ENCODE measurements at places on chromosomes 4 and X.

GRCh38 chr4:165720411-165721082 is 152.5 kb upstream of the TLL1 start:
- DNase-seq: no peak

DNA sequence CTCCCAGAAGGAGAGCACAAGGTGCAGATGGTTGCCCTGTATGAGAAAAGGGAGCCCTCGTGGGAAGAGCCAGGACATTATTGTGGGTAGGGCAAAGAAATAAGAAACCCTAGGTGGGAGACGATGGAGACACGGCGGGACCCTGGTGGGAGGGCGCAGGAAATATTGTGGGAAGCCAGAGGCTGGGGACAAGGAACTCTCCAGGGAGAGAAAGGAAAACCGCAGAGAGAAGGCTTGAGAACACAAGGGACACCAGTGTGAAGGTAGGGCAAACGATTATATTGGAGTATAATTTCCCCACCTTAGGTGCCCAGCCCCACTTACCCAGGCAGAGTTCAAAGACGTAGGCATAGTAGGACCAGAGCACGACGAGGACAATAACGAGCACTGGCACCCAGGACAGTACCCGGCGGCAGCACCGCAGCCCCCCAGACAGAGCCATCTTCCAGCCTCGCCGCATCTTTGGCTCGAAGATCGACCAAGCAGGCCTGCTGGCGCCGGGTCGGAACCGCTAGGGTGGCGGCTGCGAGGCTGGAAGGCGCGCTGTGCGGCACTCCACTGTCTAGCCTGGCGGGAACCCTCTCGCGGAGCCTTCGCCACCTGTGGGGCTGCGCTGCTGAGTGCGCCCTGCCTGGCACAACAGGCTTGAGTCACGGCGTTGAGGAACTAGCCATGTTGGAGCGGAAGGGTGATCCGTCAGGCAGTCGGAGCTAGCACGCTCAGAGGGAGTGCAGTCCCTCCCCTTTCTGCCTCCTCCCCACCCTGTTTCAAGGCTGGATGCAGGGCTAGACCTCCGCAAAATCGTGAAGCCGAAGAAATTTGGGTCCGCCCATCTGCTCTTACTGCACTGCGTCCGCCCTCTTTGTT is at the start of gene ZDHHC15:
ZDHHC15 (minus strand) TSS at position 473 of the 867 bp plus-strand sequence; CDS start at position 460, 13 bp downstream.
- peak; percentile 64 for DNase-seq

DNA sequence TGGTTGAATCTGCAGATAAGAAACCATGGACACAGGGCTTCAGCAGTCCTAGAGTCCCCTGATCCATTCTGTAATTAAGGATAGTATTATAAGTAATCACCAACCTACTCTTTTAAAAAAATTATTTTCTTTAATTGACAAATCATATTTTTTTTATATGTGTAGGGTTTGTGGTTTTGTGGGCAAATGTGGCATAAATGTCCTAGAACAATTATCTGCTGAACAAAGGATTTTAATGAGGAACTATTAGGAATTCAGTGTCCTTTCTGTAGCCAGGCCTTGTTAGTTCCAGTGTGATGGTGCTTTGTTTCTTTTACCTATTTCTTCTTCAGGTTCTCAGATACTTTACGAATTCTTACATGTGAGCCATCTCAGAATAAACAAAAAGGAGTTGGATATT is 32.4 kb downstream of the PRIMPOL start:
- DNase-seq: no peak

- no peak for DNase-seq
Measured at GRCh38 chr4:13527981-13528820, 16.1 kb downstream of the NKX3-2 start.

DNA sequence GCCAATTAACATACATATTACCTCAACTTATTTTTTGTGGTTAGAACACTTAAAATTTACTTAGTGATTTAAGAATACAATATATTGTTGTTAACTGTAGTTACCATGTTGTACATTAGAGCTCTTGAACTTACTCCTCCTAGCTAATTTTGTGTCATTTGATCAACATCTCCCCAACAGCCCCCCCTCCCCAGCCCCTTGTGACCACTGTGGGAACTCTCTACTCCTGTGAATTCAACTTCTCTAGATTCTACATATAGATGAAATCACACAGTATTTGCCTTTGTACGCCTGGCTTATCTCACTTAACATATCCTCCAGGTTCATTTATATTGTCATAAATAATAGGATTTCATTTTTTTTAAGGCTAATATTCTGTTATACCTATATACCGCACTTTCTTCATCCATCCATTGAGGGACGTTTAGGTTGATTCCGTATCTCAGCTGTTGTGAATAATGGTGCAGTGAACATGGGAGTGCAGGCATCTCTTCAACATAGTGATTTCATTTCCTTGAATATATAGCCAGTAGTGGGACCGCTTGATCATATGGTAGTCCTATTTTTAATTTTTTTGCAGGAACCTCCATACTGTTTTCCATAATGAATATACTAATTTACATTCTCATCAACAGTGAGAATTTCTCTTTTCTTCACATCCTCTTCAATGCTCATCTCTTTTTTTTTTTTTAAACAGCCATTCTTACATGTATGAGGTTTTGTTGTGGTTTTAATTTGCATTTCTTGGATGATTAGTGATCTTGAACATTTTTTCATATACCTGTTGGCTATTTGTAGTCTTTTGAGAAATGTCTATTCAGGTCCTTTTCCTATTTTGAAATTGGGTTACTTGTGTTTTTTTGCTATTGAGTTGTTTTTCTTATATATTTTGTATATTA is 66.8 kb downstream of the RAPGEF2 start:
- no peak for DNase-seq

DNA sequence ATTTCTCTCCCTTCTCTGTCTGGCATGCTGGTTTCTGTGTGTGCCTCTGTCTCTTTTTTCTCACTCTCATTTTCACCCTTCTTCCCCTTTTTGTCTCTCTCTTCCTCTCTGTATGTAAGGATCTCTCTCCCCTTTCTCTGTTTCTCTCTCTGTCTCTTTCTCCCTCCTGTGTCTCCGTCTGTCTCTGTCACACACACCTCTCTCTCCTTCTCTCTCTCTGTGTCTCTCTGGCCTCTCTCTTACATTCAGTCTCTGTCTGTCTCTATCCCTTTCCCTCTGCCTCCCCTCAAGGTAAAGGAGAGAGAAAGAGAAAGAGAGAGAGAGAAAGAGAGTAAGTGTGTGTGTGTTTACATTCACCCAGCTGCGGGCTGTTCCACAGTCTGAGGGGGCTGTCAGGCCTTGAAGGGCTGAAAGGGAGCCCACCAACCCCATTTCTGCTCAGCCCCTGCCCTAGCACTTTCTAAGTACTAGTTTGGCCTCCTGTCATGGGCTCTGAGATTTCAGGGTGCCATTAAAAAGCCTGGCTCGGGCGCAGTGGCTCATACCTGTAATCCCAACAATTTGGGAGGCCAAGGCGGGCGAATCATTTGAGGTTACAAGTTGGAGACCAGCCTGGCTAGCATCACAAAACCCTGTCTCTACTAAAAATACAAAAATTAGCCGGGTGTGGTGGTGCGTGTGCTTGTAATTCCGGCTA is 9.6 kb upstream of the TSPYL2 start:
- no peak for DNase-seq

GRCh38 chrX:17531500-17531899 is 156.5 kb downstream of the NHS start:
- no peak for DNase-seq

DNA sequence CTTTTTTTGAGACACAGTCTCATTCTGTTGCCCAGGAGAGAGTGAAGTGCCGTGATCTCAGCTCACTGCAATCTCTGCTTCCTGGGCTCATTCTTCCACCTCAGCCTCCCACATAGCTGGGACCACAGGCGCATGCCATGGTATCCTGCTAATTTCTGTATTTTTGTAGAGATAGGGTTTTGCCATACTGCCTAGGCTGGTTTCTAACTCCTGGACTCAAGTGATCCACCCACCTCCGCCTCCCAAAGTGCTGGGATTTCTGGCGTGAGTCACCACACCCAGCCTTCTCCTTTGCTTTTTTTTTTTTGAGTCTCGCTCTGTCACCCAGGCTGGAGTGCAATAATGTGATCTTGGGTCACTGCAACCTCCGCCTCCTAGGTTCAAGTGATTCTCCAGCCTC is 94.1 kb downstream of the PDS5A start:
- no peak for DNase-seq

GRCh38 chr4:142404191-142404611 is 441.9 kb downstream of the INPP4B start:
- no peak for DNase-seq

GRCh38 chrX:115459883-115460880 is 100.8 kb upstream of the PLS3 start:
- DNase-seq: no peak

GRCh38 chr4:155419266-155419665 is 42.5 kb upstream of the MAP9 start:
- DNase-seq: no peak

DNA sequence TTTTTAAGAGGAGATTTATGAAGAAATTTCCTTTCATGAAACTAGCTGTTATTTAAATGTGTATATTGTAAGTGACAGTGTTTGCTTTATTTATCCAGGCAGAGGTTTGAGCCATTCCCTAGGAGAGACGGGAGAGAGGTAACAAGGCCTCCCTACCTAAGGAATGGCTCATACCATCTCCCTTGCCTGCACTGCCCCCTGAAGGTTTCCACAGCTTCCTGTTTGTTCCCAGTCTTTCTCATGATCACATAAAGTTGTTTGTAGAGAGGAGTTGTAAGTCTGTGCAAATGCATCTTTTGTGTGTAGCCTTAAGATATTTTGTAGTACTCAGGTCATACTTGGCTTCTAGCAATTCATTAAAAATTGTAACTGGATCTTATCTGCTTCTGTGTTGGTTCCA is 1504.5 kb upstream of the PCDH10 start:
- DNase-seq: peak; percentile 50

DNA sequence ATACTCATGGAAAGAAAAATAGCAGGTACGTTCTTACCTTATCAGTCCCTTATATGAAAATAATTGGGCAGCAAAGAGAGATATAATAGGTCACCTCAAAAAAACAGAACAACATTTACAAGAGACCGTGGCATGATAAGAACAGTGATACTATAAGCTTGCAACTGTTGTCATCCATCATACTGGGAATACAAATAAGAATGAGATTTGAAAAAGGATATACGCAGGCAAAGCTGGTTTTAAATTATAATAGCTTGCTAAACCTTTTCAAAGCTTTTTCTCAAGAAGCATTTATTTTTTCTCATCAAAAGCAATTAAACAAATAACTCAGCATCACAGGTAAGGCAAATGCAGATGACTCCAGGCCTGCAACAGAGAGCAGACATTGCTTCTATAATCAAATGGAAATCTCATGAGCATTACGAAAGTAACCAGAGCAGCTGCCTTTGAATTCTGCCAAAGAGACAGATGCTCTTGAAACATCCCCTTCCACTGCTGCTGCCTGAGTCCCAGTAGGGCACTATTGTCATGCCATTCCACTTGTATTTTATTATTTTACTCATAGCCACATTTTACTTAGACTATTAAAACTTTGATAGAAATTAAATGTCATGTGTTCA is 620.6 kb upstream of the GNPDA2 start:
- DNase-seq: peak; percentile 66

GRCh38 chr4:41069257-41069656 is 145.1 kb downstream of the APBB2 start:
- DNase-seq: no peak

DNA sequence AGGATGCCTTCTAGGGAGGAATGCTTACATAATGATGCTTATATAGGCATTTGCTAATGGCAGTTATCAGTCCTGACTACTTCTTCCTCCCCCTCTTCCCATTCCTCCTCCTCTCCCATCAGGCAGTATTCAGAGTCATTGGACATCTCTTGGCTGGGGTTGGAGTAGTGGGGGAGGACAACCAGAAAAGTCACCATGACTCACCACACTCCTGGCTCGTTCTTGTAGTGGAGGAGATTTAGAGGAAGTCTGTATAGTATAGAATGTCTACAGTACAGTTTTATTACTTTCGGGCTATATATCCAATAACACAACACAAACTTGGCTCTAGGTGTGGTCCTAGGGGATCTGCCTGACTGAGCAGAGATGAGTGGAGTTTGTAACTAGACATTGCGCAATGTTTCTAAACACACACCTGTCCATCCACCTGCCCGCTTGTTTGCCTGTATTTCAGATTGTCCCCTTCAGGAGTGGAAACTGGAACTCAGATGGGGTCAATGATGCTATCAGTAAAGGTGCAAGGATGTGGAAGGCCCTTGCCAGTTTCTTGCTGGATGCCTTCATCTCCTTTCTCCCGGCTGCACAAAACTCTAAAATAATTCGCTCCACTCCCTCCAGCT is 27.9 kb upstream of the KIAA1210 start:
- DNase-seq: no peak

DNA sequence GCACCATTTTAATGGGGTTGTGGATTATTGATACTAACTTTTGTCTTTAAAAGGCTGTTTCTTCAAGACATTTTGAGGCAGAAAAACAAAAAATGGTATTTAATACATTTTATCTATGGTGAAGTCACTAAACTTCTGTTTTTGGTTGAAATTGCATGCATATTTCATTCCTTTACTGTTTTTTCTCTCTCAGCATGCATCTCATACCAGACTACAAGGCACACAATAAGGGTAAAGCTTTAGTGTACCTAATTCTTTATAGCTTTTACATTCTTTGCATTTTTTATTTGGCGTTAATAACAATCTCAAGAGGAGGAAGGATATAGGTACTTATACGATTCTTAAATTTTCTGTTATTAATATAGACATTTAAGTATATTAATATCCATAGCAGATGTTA is 151.0 kb upstream of the DKK2 start:
- DNase-seq: no peak

Measured in NCI-H446 (cell line).